ENCODE measurements at places on chromosomes 13 and 19.
A peak's percentile ranks its signal among the peaks of the same experiment; 100 is the strongest.

- no peak for DNase-seq
These were observed 80.1 kb upstream of the ATXN8OS start for GRCh38 chr13:70027551-70027950.

- no peak for DNase-seq
These were observed 17.4 kb upstream of the SPRYD7 start for GRCh38 chr13:49953560-49953959.

GRCh38 chr19:47896773-47897172 is 10.7 kb upstream of the SULT2A1 start:
- DNase-seq = no peak

- DNase-seq = no peak
These were observed at the start of gene GPR12 for GRCh38 chr13:26759907-26760831. Gene GPR12 (minus strand): TSS chr13:26760786. CDS start chr13:26759827, 959 bp downstream.

GRCh38 chr19:58460039-58460438 is 6.8 kb upstream of the ZNF324 start:
- DNase-seq = no peak

DNA sequence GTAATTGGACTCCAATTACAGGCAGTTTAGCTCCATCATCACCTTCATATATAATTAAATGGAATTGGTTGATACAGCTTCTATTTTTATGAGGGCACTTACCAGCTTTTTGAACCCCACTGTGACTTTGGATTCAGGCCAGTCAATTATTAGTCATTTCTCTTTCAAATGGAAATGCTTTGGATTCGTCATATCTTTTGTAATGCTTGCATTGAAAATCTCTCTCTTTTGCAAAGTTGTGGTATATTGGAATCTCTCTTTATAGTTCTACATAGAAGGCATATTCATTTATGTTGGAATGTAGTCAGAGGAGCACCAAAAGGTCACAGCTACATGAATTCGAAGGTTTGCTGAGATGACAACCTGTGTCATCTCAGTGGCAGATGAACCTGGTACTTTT is 1074.3 kb upstream of the SLC10A2 start:
- DNase-seq = peak; percentile 49

- DNase-seq = no peak
These were observed 206.5 kb downstream of the ENOX1 start for GRCh38 chr13:43580280-43580679.

DNA sequence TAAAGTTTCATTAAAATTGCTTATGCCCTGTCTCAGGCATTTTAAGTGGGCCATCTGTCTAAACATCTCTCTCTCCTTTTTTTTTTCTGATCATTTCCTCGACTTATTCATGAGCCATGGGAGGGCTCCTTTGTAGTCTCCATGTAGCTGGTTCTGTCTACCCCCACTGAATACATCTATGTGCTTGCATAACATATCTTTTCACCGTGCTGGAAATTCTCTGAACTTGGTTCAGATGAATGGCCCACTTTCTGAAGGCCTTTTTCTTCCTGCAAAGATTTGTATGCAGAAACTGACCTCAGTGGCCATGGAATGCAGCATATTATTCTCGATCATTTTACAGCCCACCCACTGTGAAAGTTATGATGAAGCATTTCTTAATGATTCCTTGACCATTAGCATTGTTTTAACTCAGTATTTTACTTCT is 225.3 kb downstream of the GGACT start:
- peak; percentile 51 for DNase-seq

GRCh38 chr19:13521066-13521465 is 14.8 kb upstream of the CACNA1A start:
- DNase-seq = no peak

GRCh38 chr19:38701455-38702063 is 42.7 kb downstream of the CAPN12 start:
- no peak for DNase-seq

GRCh38 chr13:90156390-90156789 is 1191.1 kb upstream of the MIR17HG start:
- no peak for DNase-seq

DNA sequence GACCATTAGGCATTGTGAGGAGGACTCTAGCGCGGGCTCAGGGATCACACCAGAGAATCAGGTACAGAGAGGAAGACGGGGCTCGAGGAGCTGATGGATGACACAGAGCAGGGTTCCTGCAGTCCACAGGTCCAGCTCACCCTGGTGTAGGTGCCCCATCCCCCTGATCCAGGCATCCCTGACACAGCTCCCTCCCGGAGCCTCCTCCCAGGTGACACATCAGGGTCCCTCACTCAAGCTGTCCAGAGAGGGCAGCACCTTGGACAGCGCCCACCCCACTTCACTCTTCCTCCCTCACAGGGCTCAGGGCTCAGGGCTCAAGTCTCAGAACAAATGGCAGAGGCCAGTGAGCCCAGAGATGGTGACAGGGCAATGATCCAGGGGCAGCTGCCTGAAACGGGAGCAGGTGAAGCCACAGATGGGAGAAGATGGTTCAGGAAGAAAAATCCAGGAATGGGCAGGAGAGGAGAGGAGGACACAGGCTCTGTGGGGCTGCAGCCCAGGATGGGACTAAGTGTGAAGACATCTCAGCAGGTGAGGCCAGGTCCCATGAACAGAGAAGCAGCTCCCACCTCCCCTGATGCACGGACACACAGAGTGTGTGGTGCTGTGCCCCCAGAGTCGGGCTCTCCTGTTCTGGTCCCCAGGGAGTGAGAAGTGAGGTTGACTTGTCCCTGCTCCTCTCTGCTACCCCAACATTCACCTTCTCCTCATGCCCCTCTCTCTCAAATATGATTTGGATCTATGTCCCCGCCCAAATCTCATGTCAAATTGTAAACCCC is 2.8 kb upstream of the CEACAM5 start:
- no peak for DNase-seq

- DNase-seq = no peak
These were observed 759 bp upstream of the TLE6 start for GRCh38 chr19:2976609-2977000.

DNA sequence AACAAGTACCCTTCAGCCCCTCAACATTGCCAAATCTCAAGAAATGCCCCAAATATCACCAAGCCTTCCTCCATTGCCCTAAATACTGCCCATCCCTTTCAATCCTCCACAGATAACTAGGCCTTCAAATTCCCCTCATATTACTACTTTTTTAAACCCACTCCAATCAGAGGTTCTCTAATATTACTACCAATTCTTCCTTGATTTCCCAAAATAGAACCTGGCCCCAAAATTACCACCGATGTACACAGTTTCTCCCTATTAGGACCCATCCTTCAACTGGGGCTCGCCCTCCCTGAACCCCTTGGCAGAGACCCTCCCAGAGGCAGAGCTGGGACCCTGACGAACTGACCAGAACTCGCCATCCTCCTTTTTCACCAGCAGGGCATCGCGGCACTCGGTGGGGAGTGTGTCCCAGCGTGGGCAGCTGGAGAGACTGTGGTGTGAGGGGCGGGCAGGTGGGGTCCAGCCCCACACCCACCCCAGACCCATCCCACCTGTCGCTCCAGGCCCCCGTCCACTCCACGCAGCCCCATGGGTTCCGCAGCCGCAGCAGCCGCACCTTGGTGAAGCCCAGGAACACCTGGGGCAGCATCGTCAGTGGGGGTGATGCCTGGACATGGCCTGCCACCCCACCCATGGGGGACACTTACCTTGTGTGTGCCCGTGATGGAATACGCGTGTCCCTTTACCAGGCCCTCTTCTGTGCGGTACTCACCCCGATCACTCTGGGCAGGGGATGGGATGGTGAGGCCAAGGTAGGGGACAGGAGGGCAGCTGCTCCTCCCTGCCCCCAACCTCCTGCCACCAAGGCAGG is 6.1 kb downstream of the CAPN12 start:
- no peak for DNase-seq

DNA sequence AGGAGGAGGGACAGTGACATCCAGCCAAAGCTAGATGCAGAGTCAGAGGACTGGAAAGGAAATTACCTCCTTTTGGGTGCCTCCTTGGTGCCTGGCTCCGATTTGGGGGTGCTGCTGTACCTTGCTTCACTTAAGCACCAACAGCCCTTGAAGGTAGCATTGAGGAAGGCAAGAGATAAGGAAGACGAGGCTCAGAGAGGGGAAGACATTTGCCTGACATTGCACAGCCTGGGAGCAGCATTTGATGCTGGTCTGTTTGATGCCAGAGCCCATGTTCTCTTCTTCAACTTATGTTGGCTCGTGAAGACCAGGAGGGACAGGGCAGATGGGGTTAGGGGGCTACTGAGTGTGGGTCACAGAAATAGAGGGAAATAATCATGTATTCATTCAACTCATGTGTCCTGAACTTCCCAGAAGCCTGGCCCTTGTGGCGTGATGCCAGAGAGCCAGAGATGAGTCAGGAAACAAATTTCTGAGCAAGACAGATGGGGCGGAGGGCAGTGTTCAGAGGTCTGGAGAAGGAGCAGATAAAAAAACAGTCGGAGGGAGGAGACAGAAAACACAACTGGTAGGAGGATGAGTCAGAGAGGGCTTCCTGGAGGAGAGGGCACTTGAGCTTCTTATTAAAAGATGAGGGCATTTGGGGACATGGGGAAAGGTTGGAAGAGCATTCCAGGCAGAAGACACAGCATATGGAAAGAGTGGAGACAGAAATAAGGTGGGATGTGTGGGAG is 3.0 kb upstream of the C19orf81 start:
- peak; percentile 19 for DNase-seq

DNA sequence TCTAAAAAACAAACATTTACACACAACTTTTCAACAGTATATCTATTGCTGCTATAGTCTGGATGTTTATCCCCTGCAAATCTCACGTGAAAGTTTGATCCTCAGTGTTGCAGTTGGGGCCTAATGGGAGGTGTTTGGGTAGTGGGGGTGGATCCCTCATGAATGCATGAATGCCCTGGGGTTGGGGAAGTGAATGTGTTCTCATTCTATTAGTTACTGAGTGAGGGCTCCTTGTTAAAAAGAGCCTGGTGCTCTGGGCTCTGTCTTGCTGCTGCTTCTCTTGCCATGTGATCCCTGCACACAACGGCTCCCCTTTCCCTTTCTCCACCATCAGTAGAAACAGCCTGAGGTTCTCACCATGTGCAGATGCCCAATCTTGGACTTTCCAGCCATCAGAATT is 242.7 kb upstream of the HTR2A start:
- no peak for DNase-seq

GRCh38 chr13:113596321-113597200 is 12.0 kb downstream of the TFDP1 start:
- DNase-seq = no peak

GRCh38 chr19:36488118-36488845 is 1.1 kb downstream of the ZNF566 start:
- peak; percentile 13 for DNase-seq
